ENCODE measurements at places on chromosomes 2 and 18.

DNA sequence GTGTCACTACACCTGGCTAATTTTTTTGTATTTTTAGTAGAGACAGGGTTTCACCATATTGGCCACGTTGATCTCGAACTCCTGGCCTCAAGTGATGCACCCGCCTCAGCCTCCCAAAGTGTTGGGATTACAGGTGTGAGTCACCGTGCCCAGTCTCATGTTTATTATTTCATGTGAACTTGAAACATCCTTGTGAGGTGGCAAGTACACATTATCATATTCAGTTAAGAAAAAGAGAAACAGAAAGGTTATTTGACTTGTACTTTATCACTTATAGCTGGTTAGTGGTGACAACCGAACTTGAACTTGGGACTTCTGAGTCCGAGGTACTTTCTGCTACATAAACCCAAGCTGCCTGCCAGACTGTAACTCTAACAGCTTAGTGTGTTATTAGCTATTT, 24.4 kb downstream of the ABHD3 start:
- no peak for DNase-seq

DNA sequence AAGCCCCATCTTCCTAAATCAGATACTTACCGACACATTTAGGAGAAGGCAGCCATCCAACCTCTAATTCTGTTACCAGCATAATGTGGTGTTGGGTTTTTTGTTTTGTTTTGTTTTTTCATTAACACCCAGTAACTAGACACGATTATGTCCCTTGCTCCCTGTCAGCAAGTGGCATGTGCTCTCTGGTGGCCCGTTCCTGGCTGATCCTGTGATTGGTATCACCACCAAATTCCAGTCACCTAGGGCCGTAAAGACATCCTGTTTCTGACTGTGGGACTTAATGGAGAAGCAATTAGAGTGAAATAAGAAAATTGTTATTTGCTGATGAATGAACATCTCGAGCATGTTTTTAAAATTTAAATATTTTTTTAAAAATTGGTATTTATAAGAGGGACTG, 5.9 kb upstream of the DLX1 start:
- DNase-seq: no peak

DNA sequence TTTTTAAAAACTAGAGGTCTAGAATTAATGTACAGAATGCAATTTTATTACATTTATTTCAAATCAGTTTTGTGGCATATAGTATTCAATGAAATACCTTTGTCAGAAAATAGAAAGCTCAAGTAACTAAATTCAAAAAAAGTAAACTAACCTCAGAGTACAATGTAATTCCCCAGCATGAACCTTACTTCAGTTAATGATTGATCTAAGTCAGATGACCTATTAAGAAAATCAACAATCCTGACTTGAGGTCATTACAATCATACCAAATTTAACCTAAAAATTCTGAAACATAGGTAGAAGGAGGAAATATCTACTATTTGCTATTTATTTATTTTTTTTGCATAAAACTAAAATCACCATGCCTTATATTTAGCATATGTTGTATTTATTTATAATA, 142.9 kb downstream of the CCDC102B start:
- no peak for DNase-seq

- no peak for DNase-seq
These were observed 409.2 kb upstream of the TCF4 start for GRCh38 chr18:55997151-55997561.

GRCh38 chr2:179263015-179263414, 1.6 kb downstream of the SESTD1 start:
- DNase-seq: no peak

DNA sequence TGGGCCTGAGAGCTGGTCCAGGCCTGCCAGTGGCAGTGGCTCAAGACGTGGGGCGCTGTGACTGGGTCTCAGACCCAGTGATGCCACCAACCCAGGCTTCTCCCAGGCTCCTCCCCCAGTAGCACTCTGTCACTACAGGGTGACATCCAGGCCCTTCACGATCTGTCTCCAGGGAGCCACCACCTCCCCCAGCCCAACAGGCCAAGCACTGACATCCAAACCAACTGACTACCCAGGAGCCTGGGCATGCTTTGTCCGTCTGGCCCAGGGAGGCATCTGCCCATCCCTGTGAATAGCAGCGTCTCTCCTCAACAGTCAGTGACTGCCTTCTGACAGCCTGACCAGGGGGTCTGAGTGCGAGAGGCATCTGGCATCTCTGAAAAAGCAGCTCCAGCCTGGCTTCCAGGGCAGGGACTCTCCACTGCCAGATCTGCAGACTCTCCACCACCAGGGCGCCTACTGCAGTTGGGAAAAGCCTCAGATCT, 13.0 kb downstream of the TEX44 start:
- no peak for DNase-seq

GRCh38 chr2:16196687-16197503, 256.5 kb downstream of the MYCN start:
- no peak for DNase-seq

DNA sequence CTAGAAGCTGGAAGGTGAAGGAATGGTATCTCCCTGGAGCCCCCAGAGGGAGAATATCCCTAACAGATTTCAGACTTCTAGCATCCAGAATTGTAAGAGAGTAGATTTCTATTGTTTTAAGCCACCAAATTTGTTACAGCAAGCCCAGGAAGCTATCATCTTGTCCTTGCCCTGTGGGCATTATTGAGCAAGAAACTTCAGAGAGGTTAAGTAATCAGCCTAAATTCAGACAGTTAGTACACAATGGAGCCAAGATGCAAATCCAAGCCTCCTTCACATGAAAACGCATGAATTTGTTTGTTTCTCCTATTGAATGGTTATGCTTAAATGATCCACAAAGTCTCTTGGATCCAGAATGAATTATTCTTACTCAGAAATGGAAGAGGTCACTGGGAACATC, 55.2 kb upstream of the TRIB2 start:
- no peak for DNase-seq

DNA sequence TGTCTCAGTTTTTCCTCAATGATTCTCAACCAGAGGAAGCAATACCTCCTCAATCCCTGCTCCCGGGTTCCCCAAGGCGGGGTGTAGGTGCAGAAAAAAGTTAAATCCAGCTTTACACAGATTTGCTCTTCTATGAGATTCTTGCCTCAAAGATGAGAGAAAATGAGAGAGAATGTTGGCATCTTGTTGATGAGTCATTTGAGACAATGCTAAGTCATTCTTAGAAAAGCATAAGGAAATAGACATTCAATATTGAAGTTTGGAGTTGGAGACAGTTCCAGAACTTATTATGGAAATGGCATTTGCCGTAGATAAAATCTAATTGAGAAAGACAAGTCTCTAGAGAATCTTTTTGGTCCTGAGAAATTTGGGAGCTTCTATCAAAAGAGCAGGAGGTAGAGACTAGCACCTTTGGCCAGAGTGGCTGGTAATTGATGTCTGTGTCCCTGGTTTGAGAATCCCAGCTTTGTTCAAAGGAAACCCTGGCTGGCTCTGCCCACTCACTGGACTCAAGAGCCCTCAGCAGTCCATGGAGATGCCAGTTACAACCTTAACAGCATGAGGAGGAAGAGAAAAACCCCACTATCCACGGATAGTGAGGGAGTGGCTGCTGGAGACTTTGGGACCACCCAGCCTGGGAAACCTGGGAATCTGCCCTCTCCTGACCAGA, 181.2 kb downstream of the FAM124B start:
- DNase-seq: no peak

- no peak for DNase-seq
These were observed 218.0 kb upstream of the COPS8 start for GRCh38 chr2:236867441-236868260.

- no peak for DNase-seq
These were observed 39.3 kb downstream of the MAP3K2 start for GRCh38 chr2:127348426-127349000.

- DNase-seq: no peak
These were observed 42.1 kb downstream of the SRSF7 start for GRCh38 chr2:38708900-38709566.

- DNase-seq: no peak
These were observed 461.7 kb downstream of the STK39 start for GRCh38 chr2:167785606-167786216.

DNA sequence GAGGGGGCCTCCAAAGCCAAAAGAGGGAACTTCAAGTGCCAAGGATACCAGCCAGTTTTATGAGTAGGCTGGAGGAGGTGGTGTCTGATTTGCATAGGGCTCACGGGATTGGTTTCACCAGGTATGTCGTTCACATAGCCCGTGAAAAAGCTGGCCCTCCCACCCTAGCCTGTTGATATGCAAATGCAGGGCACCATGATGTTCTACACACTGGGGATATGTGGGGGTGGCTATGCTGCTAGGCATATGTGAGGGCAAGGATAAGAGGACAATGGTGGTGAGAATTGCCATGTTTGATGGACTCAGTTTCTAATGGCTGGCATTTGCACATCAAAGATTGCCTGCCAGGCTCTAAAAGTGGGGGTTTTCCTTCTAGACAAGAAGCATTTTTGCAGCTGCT, 378.6 kb downstream of the DPP10 start:
- no peak for DNase-seq

GRCh38 chr2:205411558-205411957, 270.7 kb upstream of the NRP2 start:
- no peak for DNase-seq

DNA sequence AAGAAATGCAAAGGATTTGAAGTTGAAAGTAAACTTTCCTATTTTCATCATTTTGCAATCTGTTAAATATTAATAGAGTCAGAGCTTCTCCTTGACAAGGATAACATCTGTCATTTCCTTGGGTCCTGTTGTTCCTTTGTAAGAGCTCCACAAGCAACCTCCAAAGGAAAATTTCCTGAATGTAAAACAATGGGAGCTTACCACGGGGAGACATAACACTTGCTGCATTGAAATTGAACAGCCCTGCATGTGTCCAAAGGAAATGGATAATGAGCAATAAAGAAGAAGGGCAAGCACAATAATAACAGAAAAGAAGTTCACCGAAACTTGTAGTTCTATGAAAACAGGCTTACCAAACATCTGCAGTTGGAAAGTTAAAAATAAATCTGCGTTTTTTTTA, 42.0 kb upstream of the SCG2 start:
- no peak for DNase-seq

DNA sequence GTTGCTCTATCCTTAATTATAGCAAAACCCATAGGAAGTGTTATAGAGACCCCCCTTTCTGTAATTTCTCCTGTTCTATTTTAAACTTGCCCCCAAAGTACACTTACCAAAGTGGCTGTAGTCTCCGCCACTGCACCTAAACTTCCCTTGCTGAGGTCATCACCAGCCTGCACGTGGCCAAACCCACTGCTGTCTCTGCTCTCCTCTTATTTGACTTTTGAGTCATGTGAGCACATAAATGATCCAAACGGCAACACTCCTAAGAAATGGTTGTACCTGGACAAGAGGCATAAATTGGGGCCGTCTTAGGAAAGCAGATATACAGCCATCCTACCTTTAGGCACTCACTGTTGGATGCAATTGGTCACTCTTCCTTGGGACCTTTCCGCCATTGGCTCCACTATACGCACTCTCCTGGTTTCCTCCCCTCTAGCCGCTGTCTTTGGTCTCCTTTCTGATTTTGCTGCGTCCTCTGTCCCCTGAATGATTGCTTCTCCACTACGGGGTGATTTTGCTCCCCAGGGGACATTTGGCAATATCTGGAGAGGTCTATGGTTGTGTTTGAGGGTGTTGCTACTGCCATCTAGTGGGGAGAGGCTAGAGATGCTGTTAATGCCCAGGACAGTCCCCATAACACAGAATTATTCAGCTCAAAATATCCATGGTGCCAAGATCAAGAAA, 19.2 kb upstream of the IL36G start:
- no peak for DNase-seq

DNA sequence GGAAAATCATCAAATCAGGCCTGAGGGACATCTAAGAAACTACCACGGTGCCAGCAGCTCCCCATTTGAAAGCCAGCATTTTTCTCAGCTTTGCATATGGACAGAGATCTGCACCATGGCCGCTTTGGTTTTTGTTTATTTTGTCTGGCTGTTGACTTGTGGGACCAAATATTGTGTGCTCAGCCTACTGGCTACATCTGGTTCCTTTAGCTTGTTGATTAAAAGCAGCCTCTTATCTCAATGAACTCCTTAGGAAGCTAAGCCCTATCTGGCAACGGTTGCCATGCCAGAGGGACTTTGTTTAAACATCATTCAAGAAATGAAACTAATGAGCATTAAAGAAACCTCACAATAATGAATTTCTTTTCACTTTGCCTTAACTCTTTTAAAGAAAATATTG, 32.4 kb upstream of the CCDC150 start:
- DNase-seq: no peak

GRCh38 chr2:189848276-189848675, 64.0 kb downstream of the PMS1 start:
- no peak for DNase-seq

Data from NCI-H187 treated with DMSO at 0.1 percent for 48 hours (cell line).